Cerebellum (tissue), 4 donors: ENCODE measurements at places on chromosomes 12 and 14. TPM values are rescaled to one million over a fixed set of nuclear protein-coding genes. Genes with fewer than 3 reads are reported as not detected.

DNA sequence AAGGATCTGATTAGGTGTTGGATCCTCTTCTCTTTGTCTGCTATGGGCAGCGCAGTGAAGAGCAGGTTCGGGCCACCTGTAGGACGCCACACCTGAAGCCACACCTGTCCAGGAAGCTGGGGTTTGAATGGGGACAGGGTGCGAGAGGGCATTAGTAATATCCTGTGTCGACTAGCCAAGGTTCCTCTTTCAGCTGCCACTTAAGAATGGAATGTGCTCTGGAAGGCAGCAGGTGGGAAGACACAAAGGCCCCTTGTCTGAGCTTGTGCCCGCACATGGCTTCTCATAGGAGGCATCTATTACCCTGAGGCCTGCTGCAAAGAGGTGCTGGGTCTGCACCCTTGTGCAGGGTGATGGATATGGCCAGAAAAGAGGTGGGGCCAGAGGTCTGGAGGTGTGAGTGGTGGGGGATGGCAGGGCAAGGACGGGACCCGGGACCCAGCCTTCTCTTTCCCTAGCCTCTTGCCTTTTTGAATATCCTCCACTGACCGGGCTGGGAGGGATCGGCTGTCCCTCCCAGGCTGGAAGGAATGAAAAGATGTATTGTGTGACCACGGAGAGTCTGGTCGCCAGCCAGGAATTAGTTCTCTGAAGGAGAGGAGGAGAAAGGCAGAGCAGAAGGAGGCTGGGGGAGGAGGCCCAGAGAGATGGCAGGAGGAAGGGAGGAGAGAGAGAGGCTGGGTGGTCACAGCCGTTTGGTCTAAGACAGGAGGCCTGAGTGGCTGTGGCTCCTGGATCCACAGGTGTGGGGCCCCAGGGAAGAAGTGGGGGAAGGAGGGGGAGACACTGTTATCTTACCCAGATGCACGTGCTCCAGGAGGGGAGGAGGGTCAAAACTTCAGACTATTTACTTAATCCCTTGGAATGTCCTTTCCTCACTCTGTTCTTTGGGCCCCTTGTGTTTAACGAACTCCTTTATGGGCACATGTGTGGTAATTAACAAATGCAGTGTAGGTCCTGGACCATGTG, 101.5 kb downstream of the SMOC1 start:
- no peak for DNase-seq

GRCh38 chr12:133217219-133217618, 18.5 kb downstream of the ANHX start:
- DNase-seq = no peak

- no peak for DNase-seq
These were observed 74.3 kb downstream of the IGF1 start for GRCh38 chr12:102406033-102406584.

DNA sequence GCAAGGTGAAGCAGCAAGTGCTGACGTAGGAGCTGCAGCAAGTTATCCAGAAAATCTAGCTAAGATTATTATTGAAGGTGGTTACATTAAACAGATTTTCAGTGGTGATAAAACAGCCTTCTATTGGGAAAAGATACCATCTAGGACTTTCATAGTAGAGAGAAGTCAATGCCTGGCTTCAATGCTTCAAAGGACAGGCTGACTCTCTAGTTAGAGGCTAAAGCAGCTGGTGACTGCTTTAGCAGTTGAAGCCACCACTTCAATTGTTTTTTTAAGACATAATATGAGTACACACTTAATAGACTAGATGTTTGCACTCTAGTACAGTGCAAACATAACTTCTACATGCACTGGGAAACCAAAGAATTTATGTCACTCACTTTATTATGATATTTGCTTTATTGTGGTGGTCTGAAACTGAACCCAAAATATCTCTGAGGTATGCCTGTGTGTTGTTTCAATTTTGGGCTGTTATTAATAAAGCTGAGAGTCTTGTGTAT, 1026.9 kb upstream of the FOXG1 start:
- no peak for DNase-seq

DNA sequence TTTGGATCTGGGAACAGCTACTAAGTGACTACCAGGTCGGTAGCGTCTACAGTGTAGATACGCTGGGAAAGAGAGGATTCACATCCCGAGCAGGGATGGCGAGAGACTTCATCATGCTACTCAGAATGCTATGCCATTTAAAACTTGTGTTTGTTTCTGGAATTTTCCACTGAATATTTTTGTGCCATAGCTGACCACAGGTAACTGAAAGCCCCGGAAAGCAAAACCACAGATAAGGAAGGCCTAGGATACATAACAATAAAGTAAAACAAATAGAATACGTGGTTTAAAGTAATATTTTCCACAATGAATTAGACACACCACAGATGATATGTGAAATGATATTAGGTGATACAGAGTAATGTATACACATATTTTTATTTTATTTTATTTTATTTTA, 7.9 kb upstream of the HCAR1 start:
- DNase-seq = no peak

- DNase-seq = no peak
These were observed 3.6 kb upstream of the MDGA2 start for GRCh38 chr14:47678993-47679392.

GRCh38 chr14:90642244-90642717, 173.9 kb downstream of the TTC7B start:
- no peak for DNase-seq

GRCh38 chr12:9144730-9145106, 29.0 kb upstream of the A2M start:
- DNase-seq = no peak

GRCh38 chr12:112919121-112919520, 12.4 kb downstream of the OAS1 start:
- DNase-seq = no peak

GRCh38 chr12:93079271-93079670, 150.2 kb upstream of the EEA1 start:
- DNase-seq = no peak

DNA sequence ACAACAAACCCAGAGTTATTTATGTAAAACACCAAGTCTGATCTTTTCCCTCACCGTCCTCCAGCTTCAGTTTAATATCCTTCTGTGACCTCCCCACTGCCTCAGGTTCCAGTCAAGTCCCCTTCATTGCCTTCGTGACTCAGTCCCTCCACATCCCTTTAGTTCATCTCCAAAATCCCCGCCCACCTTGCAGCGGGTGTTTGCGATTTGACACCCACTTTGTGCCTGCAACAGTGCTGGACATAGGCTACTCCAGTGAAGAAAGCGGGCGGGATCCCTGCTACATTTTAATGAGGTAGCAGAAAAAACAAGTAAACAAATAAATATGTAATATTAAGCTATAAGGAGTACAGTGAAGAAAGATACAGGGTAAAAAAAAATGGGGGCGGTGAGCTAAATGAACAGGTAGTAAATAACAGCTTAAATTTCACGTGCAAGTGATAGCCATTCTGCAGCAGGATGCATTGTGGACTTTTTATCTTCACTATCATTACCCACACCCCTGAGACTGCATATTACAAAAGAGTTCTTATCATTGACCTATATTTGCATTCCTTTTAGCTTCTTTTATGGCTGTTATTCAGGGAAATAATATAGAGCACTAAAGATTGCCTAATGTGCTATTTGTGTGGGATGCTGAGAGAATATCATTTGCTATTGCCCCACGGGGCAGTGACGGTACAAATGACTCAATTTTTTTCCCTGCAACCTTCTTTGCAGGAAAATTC, 222.8 kb upstream of the NUDT4 start:
- DNase-seq = no peak

DNA sequence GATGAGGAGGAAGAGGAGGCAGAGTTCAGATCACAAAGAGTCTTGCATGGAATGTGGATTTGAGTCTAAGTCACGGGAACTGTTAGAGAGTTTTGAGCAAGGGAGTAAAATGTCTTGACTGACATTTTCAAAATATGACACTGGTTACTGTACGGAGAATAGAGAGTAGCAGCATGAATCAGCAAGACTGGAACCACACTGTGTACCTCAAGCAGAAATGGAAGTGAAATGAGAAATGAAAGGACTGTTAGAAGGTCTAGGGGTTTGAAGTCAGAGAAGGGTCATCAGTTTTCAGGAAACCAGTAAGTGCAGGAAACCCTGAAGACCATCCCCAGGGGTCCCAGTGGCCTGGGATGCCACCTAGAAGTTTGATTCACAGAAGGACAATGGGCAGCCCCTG, 236.3 kb downstream of the GALC start:
- no peak for DNase-seq

GRCh38 chr14:53035336-53036210, 84.7 kb upstream of the FERMT2 start:
- DNase-seq = no peak

DNA sequence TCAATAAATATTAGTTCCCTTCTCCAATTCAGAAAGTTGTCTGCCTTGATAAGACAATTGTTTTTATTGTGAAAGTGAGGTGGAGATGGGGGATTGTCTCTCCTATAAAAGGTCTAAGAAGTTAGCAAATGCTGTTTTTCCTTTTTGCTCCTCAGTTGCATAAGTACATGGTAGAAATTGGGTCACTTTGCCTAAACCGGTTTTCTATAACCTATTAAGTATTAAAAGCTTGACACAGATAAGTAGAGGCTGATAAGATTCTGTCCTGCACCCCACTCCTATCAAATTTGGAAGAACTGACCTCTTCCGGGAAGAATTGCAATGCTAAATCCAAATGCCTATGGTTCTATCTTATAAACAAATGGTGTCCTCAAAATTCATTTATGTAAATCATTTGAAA, 7.0 kb downstream of the SLCO1B1 start:
- DNase-seq = no peak

DNA sequence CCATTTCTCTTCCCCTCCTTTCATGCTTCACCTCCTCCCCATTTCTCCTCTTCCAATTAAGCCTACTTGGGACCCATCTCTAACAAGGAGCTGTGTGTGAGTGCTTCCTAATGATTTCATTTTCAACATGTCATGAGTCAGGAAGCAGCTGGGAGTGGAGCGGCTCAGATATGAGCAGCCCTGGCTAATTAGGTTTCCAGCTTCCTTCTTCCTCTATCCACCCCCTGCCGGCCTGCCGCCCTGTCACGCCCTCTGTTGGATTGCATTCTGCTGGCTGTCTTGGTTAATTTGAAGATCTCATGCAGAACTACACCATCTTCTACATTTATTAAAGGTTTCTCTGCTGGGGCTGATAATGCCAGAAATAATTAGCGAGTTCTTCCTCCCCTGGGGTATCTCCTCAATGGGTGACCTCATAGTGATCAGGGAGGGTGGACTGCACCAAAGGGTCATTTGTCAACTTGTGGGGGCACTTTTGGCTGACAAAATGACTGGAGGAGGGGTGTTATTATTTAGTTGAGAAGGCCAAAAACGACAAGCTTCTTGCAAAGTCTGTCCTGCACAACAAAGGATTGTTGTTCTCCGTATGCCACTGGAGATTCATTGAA, 300.9 kb upstream of the SRRM4 start:
- DNase-seq = no peak

The ABHD12B gene
- total RNA-seq = 0.18 TPM

The LALBA gene
- not detected for total RNA-seq

The KLHL33 gene
- 0.18 TPM for total RNA-seq

The GSG1 gene
- total RNA-seq = not detected

The SLC25A47 gene
- not detected for total RNA-seq

The BHLHE41 gene
- 6.6 TPM for total RNA-seq

The FKBP3 gene
- 56.7 TPM for total RNA-seq

The KCNK13 gene
- 0.82 TPM for total RNA-seq

The NUAK1 gene
- total RNA-seq = 43.6 TPM

The SDSL gene
- 1.7 TPM for total RNA-seq

The NOVA1 gene
- total RNA-seq = 132 TPM

The NPFF gene
- not detected for total RNA-seq
